ENCODE measurements at places on chromosomes 3 and 15.

DNA sequence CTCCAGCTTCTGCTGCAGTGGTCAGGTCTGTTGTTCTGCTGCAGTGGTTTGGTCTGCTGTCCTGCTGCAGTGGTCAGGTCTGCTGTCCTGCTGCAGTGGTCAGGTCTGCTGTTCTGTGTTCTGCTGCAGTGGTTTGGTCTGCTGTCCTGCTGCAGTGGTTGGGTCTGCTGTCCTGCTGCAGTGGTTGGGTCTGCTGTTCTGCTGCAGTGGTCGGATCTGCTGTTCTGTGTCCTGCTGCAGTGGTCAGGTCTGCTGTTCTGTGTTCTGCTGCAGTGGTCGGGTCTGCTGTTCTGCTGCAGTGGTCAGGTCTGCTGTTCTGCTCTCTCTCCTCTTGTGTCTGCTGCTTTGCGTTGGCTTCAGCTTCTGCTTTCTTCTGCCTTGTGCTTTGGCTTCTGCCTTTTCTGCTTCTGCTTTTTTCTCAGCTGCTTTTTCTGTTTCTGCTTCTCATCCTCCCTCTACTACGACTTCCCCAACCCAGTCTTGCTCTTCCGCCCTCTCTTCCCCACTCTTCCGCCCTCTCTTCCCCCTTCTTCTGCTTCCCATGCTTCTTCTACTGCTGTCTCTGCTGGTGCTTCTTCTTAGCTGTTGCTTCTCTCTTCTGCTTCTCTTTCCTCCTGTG is 50.7 kb downstream of the FAM43A start:
- DNase-seq = peak; percentile 82

GRCh38 chr3:41893977-41894376 is 67.9 kb downstream of the ULK4 start:
- peak; percentile 30 for DNase-seq

DNA sequence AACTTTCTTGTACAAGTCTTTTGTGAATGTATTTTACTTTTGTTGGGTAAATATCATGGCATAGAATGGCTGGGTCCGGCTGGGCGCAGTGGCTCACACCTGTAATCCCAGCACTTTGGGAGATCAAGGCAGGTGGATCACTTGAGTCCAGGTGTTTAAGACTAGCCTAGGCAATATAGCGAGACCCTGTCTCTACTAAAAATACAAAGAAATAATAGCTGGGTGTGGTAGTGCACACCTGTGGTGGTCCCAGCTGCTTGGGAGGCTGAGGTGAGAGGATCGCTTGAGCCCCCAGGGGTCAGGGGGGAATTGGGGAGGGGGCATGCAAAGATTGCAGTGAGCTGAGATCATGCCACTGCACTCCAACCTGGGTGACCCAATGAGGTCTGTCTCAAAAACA is 52.9 kb downstream of the ANP32A start:
- DNase-seq = no peak

GRCh38 chr3:192597506-192597905 is 129.8 kb downstream of the FGF12 start:
- no peak for DNase-seq

DNA sequence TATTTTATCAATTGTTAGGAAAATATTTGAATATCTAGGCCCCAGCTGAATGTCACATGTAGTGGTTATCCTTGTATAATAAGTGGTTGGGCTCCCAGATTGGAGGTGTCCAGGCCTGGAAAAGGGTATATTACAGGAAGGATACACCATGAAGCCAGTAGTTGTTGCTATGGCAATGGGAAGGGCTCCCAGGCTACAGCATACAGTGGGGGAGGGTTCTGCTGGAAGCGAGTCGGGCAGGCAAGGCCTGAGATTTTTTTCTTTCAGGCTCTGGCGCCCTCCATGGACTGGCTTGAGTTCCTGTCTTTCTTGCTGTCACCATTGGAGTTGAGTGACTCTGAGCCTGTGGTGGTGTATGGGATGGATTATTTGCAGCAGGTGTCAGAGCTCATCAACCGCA is 8.9 kb downstream of the ECE2 start:
- no peak for DNase-seq

DNA sequence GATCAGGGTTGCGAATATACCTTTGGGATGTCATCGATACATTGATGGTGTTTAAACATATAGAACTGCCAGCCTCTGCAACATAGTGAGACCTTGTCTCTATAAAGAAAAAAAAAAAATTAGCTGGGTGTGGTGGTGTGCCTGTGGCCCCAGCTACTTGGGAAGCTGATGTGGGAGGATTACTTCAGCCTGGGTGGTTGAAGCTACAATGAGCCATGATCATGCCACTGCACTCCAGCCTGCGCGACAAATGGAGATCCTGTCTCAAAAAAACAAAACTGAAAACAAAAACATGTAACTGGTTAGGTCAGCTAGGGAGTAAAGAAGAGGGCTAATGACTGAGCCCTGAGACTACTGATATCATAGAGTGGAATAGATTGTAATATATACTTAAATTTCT is 30.7 kb upstream of the MGA start:
- no peak for DNase-seq

- no peak for DNase-seq
These were observed 45.4 kb upstream of the TSC22D2 start for GRCh38 chr3:150362515-150363302.

DNA sequence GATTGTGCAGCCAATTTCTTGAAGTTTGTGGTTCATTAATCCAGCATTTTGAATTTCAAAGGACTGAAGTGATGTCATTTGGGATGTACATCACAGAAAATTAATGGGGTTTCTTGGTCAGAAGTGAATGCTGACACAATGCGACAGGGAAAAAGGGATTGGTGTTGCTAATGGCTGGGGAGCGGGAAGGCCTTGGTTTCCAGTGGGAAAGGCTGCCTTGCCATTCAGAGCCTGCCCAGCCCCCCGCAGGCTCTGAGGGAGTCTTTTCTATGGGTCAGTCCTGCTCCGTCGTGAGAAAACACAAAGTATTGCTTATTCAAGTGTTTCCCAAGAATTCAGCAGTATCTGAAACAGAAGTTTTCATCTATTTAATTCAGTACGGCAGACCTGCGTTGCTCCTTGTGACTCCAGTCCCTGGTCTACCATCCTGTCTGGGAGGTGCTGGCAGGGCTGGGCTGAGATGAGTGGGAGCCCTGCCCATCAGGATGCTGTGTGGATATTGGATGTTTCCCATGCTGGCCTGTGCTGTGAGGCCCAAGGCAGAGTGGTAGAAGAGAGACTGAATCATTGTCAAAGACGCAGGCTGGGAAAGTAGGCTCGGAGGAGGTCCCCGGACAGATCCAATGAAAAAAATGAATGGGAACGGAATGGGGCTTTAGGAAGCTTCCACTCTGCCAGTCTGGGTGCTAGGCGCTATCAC is 111.2 kb upstream of the KLHL25 start:
- DNase-seq = no peak

DNA sequence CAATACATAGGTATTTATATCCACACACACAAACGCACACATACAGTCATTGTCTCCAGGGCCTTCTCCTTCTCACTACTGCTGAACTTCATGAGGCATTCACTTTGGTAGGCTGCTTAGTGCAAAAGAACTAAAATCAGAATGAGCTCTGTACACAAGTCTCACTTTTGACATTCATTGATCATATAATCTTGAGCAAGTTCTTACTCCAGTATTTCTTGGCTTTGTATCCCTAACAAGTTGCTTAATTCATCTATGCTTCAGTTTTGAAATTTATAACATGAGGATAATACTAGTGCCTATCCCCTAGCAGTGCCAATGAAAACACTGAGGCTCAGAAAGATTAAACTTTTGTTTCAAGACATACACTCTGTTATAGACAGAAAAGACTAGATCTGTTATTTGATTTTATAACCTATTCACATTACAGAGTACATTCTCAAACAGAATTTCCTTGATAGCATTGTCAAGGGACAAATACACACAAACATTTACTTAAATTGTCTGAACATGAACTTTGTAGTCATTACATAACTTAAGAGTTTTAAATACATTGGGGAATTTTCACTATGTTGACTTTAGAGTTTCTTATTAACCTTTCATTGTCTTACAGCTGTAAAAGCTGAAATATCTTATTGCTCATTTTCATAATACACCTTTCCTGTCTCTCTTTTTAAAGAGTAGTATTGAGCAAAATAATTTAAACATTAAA is 55.0 kb upstream of the SI start:
- no peak for DNase-seq

DNA sequence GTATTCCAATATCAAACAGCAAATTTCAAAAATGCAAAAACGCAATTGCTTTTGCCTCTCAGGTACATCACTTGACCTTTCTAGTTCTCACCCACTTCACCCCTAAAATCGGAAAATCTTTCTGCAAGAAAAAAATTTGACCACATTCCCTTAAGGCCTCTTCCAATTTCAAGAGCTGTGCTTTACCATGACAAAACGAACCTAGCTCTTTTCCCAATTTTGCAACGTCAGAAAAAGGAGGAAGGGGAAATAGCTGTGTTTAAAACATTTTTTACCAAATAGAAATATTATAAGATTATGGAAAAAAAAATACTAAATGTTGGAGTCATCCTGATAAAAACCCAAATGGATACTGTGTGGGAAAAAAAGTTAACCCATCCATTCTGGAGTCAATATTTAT is 1.1 kb upstream of the NR2C2 start:
- DNase-seq = no peak

- no peak for DNase-seq
These were observed 384.0 kb upstream of the TPM1 start for GRCh38 chr15:62658498-62658897.

DNA sequence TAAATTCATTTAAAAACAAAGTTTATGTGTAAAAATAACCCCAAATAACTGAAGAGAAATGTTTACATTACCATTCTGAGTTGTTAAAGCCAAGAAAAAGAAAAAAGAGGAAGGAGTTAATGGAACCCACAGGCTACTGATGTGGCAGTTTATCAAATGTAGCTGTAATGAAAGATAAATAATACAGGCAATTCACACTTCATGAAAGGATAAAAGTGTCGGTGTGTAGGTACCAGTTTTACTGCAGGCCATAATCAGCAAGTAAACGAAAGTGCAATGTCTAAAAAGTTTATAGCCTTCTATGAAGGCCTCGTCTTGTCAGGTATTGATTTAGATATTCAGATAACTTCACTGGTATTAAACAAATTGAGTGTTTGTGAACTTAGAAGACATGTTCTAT is 164.6 kb downstream of the DPH6 start:
- no peak for DNase-seq

DNA sequence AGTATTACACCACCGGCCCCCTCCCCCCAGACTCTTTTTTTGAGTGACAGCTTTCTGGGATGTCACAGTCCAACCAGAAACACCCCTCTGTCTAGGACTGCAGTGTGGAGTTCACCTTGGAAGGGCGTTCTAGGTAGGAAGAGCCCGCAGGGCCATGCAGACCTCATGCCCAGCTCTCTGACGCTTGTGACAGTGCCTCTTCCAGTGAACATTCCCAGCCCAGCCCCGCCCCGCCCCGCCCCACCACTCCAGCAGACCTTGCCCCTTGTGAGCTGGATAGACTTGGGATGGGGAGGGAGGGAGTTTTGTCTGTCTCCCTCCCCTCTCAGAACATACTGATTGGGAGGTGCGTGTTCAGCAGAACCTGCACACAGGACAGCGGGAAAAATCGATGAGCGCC is 63.6 kb downstream of the AAGAB start:
- DNase-seq = no peak

DNA sequence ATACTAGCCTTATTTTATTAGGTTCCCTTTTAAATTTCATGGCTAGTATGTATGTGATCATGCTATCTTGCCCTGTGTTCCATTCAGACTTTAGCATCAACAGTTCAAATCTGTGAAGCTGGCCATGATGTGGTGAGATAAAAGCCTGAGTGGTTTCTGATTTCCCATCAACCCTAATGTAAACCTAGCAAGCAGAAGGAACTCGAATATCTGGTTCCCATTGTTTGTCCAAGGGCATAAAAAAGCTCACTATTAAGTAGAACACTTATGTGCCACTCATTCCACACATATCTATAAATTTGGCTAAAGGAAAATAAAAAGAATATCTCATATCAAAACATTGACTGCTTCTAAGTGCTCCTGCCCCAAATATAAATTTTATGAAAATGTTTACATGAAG is 311.7 kb downstream of the CADM2 start:
- DNase-seq = no peak

GRCh38 chr3:178971614-178972013 is 100.0 kb downstream of the ZMAT3 start:
- no peak for DNase-seq

- DNase-seq = no peak
These were observed 56.7 kb upstream of the TSEN2 start for GRCh38 chr3:12427551-12427950.

DNA sequence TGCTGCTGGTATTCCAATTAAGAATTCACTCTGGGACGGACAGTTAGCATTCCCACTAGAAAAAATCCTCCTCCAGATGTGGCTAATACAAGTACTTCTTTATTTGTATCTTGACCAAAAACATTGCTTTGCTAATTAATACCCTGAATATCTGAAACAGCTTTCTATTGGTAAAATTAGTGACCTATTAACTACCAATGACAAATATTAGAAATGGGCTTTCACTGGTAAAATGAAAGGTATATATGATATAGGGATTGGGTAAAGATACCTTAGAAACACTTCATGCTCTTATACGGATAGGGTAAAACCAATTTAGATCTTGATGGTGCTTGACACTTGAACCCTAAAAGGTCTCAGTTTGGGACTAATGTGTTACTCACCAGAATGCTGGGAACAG is 52.3 kb downstream of the CRTAP start:
- no peak for DNase-seq

DNA sequence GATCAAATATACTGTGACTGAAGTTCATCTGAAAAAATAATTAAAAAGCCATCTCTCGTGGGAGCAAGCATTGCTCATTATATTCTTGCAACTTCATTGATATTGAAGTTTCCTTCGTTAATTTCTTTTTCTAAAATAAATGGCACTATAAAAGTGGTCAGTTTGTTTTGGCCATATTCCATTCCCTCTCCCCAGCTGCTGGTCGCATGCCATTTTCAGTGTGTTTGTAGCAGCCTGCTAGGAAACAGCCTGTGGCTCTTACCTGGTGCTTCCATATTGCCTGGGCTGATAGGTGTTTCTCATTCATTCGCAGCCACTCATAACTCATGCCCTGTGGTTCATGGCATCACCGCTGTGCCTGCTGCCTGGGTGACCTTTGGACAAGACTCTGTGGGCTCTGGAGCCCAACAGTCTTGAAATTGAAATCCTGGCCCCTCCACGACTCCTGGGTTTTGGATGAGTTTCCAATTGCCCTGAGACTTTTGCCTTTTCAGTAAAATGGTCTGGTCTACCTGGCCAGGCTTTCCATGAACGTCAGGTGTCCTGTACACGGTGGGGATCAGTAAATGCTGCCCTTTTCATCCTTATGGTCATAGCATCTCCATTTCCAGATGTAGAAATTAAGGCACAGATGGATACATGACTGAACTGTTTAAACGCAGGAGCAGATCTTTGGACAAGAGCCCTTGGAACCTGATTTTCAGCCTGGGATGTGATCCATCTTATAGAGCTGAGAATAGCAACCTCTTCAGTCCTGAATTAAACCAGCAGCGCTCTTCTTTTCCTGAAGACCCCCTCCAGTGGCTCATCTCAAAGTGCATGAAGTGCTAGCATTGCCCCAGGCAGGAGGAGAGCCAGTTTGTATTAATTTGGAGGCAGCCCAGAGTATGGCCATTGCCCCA is 69.4 kb downstream of the SLCO3A1 start:
- DNase-seq = no peak
